NCI-H345 (cell line): ENCODE measurements at places on chromosomes 5 and 9.

DNA sequence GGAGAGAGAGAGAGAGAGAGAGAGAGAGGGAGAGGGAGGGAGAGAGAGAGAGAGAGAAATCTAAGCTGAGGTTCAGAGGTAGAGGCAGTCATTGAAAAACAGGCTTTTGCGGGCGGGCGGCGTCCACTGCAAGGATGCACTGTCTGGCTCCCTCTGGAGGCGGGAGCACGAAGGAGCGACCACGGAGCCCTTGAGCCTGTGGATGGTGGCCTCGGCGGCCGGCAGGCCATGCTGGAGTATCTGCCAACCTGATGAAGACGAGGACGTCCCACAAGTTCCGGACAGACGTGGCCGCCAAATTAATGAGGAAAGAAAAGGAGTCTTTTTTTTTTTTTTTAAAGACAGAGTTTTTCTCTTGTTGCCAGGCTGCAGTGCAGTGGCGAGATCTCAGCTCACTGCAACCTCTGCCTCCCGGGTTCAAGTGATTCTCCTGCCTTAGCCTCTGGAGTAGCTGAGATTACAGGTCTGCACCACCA is 2.2 kb upstream of the CCDC125 start:
- DNase-seq = peak; percentile 46

- DNase-seq = no peak
Measured at GRCh38 chr9:111152614-111153406, 114.5 kb upstream of the LPAR1 start.

DNA sequence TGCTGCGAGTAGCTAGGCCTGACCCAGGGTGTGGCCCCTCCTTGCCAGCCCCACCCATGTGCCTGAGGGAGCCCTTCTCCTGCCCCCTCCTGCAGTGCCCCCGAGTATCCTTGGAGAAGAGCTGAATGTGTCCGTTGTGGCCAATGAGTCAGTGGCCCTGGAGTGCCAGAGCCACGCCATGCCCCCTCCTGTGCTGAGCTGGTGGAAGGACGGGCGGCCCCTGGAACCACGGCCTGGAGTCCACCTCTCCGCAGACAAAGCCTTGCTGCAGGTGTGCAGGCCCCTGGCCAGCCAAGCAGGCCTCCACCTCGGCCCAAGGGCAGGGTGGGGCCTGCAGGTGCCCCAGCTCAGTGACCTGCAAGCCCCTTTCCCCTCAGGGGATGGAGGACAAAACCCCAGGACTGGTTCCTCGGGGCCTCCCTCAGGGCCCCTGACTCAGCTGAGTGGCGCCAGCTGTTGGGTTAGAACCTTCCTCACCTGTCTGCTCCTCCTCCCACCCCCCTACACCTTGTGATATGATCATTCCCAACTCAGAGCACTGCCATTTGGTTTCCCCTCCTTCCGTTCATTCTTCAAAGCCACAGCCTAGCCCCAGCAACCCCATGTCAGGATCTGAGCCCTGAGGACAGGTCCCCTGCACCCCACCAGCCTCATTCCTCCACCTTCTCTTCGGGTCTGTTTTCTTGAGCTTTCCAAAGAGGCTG is 80.0 kb upstream of the ASS1 start:
- DNase-seq = no peak

DNA sequence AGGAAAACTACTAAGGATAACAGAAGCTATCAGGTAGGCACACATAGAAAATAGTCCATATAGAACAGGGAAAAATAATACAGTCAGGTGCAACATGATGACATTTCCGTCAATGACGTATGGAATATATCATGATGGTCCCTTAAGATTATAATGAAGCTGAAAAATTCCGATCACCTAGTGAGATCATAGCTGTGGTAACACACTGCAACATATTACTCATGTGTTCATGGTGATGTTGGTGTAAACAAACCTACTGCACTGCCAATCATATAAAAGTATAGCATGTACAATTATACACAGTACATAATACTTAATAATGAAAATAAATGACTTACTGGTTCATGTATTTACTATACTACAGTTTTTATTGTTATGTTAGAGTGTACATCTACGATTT is 60.0 kb downstream of the MEGF9 start:
- DNase-seq = no peak

GRCh38 chr5:155728146-155728856 is 598.7 kb upstream of the SGCD start:
- DNase-seq = no peak

GRCh38 chr5:160496784-160497183 is 75.1 kb downstream of the PTTG1 start:
- no peak for DNase-seq

GRCh38 chr5:135328128-135328687 is 70.8 kb downstream of the MACROH2A1 start:
- no peak for DNase-seq

DNA sequence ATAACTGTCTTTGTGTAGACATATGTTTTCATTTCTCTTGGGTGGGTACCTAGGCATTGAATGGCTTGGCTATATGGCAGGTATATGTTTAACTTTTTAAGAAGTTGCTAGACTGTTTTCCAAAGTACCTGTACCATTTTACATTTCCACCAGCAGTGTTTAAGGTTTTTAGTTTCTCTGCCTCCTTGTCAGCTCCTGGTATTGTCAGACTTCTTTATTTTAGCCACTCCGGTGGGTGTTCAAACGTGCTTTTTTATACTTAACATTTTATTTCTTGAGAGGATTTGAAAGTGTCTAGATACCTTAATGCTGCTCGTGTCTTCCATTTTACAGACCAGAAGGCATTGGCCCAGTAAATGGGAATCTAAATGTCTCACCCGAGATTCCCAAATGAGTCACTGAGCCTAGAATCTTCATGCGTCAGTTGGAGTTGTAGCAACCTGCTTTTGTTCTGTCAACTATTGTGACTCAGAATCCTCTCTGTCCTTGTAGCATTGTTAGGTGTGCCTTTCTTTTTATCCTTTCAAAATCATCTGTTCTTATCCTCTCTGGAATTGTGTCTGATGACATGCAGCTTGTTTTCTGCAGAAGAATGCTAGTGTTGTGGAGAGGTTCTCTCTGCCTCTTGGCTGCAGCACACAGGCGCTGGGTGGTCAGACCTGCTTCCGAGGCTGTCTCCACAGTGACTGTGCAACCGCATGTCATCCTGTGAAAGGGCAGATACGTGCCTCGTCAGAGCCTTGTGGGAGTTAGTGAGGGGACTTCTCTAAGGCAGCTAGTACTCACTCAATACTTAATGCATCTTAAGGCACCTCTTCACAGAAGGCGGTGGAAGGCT is 291.8 kb downstream of the AOPEP start:
- DNase-seq = no peak

GRCh38 chr9:21205204-21205603 is 1.7 kb downstream of the IFNA10 start:
- no peak for DNase-seq

- no peak for DNase-seq
Measured at GRCh38 chr9:70559102-70559501, 144.6 kb upstream of the KLF9 start.
